Pancreas (tissue), 10 donors: ENCODE measurements at places on chromosomes 5 and 9. TPM values are rescaled to one million over a fixed set of nuclear protein-coding genes. Genes with fewer than 3 reads are reported as not detected.

NCS1 gene
- 4.1 TPM for total RNA-seq

PFDN1 gene
- total RNA-seq: 10.5 TPM

DNA sequence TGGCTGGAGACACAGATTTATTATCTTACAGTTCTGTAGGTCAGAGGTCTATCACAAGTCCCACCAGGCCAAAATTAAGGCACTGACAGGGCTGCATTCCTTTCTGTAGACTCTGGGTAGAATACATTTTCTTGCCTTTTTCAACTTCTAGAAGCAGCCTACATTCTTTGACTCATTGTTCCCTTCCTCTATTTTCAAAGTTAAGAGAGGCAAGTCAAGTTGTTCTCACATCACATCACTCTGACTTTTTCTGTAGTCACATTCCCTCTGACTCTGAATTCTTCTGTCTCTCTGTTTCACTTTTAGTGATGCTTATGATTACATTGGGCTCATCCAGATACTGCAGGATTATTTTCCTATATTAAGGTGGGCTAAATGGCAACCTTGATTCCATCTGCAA, 119.0 kb downstream of the MELK start:
- no peak for DNase-seq

GRCh38 chr5:170751631-170752030, 31.9 kb upstream of the GABRP start:
- no peak for DNase-seq

GRCh38 chr5:121024416-121025311, 560.6 kb downstream of the PRR16 start:
- DNase-seq: no peak

DNA sequence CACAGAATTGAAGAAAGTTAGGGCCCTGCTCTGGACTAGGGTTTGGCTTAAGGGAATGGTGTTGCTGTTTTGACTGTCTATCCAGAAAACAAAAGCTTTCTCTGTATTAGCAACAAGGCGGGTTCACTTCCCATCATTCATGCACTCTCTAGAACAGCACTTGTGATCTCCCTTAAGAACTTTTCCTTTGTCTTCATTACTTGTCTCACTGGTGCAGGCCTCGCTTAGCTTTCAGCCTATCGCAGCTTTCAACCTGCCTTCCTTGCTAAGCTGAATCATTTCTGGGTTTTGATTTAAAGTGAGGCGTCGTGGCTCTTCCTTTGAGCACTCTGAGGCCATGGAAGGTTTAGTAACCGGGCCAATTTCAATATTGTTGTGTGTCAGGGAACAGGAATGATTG, 35.2 kb upstream of the LPCAT1 start:
- no peak for DNase-seq

- DNase-seq: no peak
Observed at GRCh38 chr5:135308752-135309151, 90.3 kb downstream of the MACROH2A1 start.

DNA sequence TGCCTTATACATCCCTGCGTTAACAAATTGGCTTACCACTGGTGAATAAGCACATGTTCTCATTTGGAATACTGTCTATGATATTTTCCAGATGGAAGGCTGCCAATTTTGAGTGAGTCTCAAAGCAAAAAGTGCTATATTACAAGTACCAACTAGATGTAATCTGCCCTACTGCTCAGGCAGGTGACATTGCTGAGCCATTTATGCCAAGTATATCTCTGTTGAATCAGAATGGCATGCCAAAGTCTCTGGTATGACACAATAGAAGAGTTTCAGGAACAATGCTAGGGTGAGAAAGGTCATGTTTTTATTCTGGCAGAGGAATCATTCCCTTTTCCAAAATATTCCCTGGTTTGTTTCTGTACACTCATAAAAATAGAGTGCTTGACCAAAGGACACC, 356.5 kb downstream of the CDH9 start:
- no peak for DNase-seq

- no peak for DNase-seq
Observed at GRCh38 chr9:108468364-108468763, 387.4 kb downstream of the ACTL7B start.

DNA sequence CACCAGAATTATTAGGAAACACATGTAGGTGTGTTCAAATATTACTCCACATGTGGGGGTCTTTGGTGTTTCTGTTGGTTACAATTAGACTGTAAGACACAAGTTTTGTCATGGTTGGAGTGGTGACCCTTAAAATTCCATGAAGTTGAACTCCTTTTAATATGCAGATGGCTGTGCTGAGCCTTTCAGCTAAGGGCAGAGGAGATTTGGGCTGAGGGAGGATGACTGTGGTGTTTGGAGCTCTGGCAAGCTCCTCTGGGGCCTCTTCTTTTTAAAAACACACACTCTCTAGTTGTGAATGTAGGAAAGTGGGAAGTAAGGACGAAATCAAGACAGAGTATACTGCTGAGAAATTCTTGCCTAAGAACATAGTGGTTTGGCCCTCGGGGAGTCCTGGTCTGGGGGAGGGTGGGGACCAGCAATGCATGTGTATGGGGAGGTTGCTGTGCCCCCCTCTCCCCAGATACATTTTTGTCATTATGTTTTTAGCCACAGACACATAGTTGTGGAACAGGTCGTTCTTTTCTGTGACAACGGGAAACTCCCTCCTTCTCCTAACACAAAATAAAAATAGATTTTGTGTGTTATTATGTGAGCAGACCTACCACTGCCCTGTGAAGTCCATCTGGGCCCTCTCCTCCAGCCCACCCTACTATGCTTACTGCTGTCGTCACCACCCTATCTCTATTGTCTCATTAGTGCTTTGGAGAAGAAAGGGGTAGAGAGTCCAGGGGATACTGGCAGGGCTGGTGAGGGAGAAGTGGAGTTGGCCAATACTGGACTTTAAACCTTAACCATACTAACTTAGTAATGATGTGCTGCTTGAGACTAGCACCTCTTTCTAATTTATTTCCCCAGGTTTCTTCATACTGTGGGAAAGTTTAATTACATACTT, 10.0 kb downstream of the SMARCA2 start:
- no peak for DNase-seq
